Coronary artery (tissue), 2 donors: ENCODE measurements at places on chromosomes 2 and 18.

- DNase-seq: no peak
These were observed 134.8 kb upstream of the DOCK10 start for GRCh38 chr2:225177098-225177497.

- DNase-seq: no peak
These were observed 862 bp downstream of the C18orf54 start for GRCh38 chr18:54358495-54359040.

DNA sequence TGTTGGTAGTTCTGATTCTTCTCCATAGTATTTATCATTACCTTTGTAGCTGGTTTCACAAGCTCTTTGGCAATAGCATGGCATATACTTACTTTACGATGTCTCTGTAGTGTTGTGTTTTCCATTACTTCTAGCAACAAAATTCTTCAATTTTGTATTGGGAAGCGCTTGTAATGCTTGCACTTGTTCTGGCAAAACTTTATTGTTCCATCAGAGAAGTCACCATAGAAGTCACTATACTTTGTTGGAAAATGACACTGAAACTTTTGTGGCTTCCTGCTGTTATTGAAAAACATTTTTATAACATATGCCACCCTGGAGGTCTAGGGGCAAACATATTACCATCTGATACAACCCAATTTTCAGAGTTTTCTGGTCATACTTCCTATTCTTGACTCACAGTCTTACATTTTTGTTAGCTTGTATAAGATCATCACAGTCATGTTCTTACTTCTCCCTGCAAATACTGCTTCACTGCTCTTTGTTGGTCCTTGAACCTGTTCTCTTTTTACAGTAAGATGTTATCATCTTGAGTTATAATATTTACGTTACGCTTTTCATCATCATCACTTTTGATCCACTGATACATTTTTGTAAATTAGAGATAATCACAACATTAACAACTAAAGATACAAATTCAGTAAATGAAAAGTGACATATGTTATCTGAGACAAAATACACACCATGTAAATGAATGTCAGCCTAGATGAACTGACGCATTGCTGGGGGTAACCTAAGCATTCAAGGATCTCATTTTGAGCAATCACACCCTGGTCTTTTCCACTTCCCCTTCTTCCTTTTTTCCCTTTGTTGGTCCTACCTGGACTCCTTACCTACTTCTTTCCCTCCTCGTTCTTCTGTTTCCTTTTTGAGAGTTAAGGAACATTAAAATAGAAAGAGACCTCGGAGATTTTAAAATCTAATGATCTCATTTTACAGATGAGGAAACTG is 33.3 kb upstream of the CXCR4 start:
- DNase-seq: no peak

GRCh38 chr18:48929941-48930713 is 20.6 kb downstream of the SMAD7 start:
- peak; percentile 87 for DNase-seq

- no peak for DNase-seq
These were observed 9.3 kb downstream of the CHCHD5 start for GRCh38 chr2:112593736-112594135.

DNA sequence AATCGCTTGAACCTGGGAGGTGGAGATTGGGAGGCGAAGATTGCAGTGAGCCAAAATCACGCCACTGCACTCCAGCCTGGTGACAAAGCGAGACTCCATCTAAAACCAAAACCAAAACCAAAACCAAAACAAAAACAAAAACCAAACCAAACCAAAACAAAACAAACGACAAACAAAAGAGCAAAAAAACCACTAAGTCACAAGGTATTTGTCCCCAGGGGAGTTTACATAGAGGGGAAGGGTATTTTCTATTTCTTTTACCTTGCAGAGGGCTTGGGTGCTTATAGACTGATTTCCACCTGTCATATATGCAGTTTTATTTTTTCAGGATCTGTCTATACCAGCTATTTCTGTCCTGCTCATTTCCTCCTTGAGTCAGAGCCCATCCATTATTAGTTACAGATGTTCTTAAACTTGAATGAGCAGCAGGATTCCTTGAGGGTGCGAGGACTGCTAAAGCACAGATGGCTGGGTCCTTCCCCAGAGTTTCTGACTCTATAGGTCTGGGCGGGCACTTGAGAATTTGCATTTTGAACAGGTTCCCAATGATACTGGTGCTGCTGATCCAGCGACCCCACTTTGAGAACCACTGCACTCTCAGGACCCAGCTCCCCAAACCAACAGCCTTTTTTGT is 102.2 kb upstream of the UXS1 start:
- no peak for DNase-seq

- DNase-seq: no peak
These were observed 5.2 kb upstream of the PRLH start for GRCh38 chr2:237561221-237561620.

GRCh38 chr2:14235667-14236066 is 396.9 kb upstream of the LRATD1 start:
- no peak for DNase-seq
